ENCODE measurements at places on chromosomes 5 and 9.

- no peak for DNase-seq
Measured at GRCh38 chr5:78295035-78295961, 800 bp upstream of the AP3B1 start.

GRCh38 chr9:85007748-85008147 lies 338.2 kb downstream of the NTRK2 start:
- DNase-seq, result no peak

GRCh38 chr9:581673-582497 lies 259.6 kb upstream of the DMRT1 start:
- DNase-seq, result no peak

DNA sequence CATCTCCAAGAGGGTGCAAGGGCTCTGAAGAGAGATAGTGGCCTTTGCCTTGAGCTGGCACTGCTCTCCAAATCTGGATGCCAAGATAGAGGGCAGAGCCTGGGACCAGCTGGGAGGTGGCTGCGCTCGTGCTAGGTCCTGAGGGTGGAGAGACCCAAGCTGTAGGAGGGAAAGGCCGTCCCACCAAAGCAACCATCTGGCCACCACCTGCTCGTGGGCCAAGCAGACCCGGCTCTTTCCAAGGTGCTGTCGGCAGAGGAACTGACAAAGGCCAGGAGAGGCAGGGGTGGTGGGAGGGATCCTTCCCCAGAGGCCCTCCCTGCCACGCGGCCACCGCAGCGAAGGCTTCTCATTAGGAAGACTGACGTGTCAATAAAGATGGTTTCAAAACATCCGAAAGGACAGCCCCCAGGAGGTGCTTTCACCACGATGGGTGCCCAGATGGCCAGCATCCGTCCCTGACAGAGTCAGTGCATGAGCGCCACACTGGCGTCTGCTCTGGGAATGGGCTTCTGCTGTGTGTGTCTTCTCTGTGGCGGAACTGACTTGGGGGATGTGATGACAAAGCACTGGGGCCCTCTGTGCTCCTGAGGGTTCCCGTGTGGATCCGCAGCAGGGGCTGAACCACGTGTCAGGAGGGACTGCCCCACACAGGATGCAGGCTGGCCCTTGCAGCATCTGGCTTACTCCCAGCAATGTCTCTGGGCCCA lies 213.5 kb downstream of the FANCC start:
- DNase-seq, result no peak

DNA sequence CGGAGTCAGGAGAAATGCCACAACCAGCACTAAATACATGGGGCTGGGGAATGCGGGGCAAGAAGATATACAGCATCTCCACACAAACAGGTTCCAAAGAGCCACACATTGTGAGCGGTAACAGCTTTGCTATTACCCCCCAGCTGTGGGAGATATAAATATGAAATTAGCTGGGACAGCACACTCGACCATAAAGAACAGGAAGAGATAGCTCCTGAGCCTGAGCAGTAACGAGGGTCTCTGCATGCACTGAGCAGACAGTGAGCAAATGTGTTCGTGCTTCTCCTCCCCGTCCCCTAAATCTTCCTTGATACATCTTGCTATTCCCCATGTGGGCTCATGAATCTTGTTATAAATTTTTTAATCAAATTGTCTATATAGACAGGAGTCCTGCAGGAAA lies 53.1 kb downstream of the ADAMTS2 start:
- DNase-seq, result no peak

GRCh38 chr5:173029499-173029921 lies 26.6 kb upstream of the CREBRF start:
- DNase-seq, result no peak

DNA sequence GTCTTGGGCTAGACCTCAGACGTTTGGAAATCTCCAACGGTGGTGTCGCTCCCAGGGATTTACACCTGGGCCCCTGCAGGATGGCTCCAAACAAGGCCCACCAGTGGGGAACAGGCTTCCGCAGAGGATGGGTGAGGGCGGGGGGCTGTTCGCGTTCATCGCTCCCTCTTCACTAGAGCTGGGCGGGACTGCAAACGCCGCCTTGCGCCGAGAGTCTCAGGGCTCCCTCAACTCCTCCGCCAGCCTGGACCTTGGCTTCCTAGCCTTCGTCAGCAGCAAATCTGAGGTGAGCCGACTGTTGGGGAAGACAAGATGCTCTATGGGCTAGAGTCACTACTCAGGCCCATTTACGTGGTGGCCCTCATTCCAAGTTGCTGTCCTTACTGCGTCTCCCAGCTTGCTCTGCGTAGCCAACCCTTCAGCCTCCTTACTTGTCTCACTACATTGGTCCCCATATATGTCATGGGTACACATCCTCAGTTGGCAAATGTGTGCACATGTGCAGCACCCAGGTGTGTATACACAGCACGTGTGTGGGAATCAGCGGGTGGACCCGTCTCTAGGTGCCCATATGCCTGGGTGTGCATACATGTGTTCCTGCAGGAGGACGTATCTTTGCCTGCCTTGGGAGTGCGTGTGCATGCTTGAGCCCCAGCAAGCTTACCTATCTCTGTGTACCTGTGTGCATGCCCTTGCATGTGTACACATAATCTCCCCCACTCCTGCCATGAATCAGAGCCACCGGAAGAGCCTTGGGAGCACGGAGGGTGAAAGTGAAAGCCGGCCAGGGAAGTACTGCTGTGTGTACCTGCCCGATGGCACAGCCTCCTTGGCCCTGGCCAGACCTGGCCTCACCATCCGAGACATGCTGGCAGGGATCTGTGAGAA lies 10.5 kb downstream of the RGS14 start:
- no peak for DNase-seq

- no peak for DNase-seq
Measured at GRCh38 chr9:1042466-1042865, 7.7 kb upstream of the DMRT2 start.

DNA sequence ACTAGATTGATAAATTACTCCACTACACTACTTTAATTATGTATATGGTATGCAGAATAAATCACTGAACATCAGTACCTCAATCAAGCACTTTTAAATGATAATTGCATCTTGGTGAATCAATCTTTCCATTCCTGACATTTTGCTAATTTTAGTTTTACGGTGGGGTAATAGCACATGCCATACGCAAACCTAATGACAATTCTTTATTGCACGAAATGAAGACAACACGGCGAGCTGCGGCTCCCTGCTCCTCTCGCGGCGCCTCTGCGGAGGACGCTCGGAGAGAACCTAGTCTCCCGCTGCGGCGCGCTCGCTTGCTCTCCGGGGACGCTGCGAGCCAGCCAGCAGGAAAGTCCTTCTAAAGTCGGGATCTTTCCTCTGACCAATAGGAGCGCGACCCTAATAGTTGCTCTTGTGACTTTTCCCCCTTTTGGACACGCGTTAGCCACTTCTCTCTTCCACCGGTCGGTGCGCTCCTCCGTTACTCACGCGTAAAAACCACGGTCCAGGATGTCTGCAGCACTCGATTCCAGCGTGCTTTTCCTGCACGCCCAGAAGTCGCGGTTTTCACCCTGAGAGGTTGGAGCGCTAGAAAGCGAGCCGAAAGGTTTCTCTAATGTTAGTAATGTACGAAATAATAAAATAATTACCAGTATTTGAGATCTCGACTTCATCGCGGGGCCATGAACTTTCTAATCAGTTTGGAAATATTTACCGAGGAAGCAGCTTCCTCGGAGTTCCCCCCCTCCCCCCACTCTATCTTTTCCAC lies 1.0 kb upstream of the MEF2C start:
- DNase-seq, result peak; percentile 59

GRCh38 chr9:101495810-101496209 lies 37.8 kb upstream of the RNF20 start:
- no peak for DNase-seq

DNA sequence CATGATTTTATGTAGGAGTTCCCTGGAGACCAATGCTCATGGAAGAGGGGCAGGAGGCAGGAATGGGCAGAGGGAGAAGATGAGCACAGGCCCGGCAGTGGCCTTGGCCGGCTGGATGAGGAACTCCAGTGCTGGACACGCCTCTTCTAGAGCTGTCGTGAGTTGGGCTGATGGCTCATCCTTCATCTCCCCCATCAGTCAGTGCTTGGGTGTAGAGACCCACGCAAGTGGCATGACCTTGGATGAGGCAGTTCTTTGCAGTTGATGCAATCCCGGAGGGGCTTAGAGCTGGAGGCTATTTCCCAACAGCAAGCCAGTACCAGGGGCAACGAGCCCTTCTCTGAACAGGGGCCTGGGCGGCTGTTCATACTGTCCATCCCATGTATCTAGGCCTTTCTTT lies 25.5 kb upstream of the ARAP3 start:
- DNase-seq, result no peak

- DNase-seq, result no peak
Measured at GRCh38 chr5:32449262-32449661, 4.7 kb upstream of the ZFR start.

DNA sequence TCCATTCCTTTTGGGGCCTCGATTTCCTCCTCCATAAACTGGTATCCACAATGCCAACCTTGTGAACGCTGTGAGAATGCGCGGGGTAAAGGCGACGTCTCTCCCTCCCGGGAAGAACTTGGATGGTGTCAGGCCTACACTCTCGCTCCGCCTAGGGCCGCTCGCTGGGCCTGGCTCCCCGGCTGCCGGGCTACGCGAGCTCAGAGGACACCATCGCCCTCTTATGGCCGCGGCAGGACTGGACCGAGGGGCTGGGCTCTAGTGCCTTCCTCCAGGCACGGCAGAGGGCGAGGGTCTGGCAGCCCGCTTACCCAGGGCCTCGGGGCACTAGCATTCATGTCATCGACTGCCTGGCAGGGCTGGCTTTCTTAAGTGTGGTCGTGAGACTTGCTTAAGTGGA lies 1.3 kb upstream of the EXOSC2 start:
- DNase-seq, result no peak

DNA sequence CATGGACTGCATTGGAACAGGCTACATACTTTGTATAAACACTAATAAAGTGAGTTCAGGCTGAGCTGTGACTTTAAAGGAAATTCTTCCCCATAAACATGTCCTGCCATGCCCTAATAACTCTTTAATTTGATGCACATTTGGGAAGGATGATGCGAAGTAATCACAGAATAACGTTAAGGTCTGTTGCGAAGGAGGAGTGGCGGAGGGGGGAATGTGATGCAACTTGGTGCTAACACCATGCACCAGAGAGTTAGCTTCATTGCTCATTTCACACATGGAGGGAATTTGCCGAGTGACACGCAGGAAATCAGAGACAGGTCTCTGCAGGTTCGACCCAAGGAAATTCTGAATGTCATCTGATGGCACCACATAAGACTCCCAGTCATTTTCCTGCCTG lies 32.9 kb downstream of the SLIT3 start:
- no peak for DNase-seq

- no peak for DNase-seq
Measured at GRCh38 chr5:175724314-175725275, 66.7 kb downstream of the HRH2 start.

GRCh38 chr5:74850789-74851425 lies 15.3 kb downstream of the FAM169A start:
- DNase-seq, result no peak

- DNase-seq, result peak; percentile 31
Measured at GRCh38 chr9:13351778-13352386, 72.4 kb upstream of the MPDZ start.

DNA sequence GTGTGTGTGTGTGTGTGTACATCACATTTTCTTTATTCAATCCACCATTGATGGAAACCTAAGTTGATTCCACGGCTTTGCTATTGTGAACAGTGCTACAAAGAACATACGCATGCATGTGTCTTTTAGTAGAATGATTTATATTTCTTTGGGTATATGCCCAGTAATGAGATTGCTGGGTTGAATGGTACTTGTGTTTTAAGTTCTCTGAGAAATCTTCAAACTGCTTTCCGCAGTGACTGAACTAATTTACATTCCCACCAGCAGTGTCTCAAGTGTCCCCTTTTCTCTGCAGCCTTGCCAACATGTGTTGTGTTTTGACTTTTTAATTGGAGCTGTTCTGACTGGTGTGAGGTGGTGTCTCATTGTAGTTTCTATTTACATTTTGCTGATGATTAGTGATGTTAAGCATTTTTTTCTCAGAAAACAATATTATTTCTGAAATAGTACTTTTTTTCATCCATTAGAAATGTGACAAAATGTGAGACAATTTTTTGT lies 769.7 kb downstream of the TAF11L14 start:
- no peak for DNase-seq

- no peak for DNase-seq
Measured at GRCh38 chr5:107604146-107604910, 66.4 kb downstream of the EFNA5 start.

DNA sequence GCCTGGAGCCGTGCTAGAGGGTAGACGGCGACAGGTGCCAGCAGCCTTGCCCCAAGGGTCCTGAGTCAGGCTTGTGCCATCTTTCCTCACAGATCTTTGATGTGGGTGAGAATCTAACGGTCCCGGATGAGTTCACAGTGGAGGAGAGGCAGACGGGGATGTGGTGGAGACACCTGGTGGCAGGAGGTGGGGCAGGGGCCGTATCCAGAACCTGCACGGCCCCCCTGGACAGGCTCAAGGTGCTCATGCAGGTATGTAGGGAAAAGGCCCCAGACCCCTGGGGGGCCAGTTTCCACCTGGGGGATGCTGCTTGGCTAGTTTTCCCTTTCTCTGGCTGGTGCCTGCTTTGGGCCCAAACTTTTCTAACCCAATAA lies 24.0 kb downstream of the PTGES2 start:
- DNase-seq, result no peak

- DNase-seq, result no peak
Measured at GRCh38 chr9:85536076-85536475, 205.7 kb downstream of the AGTPBP1 start.

DNA sequence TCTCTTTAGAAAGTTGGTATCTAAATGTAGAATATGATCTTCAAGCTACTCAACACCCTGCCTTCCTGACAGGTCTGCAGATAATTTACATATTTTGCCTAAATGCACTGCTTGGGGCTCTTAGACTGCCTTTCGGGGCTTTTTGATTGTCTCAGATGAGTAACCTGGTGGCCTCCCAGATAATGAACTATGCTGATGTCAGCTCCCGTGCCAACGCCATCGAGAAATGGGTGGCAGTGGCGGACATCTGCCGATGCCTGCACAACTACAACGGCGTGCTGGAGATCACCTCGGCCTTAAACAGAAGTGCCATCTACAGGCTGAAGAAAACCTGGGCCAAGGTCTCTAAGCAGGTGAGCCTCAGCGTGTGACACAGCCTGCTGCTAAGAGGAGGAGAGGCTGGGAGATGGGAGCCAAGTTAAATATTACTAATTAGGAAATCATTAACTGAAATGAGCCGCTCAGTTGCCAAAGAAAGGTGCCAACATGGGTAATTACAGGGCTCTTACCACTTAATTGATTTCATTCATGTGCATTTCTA lies 20.8 kb upstream of the CKMT2 start:
- DNase-seq, result no peak
